ENCODE measurements at places on chromosomes 7 and 10. TPM values are rescaled to one million over a fixed set of nuclear protein-coding genes. Genes with fewer than 3 reads are reported as not detected.

ZNF722 gene
- not detected for total RNA-seq

- no peak for DNase-seq
Measured at GRCh38 chr7:92697414-92697813, 107.2 kb upstream of the FAM133B start.

GRCh38 chr7:36487756-36488336 is 98.2 kb downstream of the ANLN start:
- DNase-seq, result no peak

DNA sequence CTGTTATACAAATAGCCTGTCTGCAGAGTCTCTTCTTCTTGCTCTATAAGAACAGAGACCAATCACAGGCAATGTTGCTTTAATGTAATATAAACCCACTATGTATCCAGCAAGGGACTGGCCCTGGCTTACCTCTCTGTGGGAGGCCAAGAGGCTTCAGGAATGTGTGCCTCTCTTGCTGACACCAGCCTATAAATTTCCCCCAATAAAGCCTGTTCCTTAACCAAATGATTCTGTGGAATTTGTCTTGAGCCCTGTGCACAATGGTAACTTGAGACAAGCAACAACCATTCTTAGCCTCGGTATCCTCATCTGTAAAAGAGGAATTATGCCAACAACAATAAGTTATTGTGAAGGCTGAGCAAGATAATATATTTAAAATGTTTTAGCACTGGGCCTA is 563.7 kb downstream of the GRM8 start:
- DNase-seq, result no peak

GRCh38 chr7:77679608-77680007 is 16.7 kb upstream of the RSBN1L start:
- no peak for DNase-seq

- DNase-seq, result no peak
Measured at GRCh38 chr10:75159519-75159918, 48.1 kb downstream of the SAMD8 start.

DNA sequence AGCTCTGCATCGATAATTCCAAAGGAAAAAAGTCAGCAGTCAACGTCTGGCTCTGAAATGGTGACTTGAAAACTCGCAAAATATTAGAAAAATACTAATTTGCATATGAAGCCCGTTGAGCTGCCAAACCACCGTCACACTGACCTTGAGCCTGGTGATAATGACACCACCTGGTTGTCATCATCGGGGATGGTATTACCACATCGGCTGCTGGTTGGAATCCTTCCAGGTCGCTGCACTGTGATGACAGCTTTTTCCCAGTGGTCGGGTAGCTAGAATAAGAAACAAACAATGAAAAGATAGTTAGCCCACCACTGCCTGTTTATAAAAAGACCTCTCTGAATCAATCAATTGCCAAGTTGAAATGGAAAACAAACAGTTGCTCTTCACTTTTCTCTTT is 41.6 kb downstream of the LAMB1 start:
- DNase-seq, result no peak

Data from natural killer cell (primary cell).